Esophagus mucosa (tissue), 1 donor: ENCODE measurements at places on chromosomes 2 and 18. TPM values are rescaled to one million over a fixed set of nuclear protein-coding genes. Genes with fewer than 3 reads are reported as not detected.

DNA sequence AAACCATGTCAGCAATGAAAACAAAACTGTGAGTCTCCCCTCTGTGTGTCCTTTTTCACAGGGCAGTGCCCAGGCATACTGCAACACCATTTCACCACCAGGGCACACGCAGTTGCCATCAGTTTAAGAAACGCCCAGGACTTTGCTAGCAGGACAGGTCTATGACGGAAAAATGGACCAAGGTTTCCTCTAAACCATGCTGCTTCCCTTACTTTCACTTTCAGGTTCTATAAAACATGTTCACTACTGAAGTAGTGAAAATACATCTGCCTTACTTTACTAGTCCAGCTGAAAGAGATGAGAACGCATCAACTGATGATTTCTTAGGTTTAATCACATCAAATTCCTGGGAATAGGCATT is 110.5 kb downstream of the TCF4 start:
- ATAC-seq, result peak; percentile 81

DNA sequence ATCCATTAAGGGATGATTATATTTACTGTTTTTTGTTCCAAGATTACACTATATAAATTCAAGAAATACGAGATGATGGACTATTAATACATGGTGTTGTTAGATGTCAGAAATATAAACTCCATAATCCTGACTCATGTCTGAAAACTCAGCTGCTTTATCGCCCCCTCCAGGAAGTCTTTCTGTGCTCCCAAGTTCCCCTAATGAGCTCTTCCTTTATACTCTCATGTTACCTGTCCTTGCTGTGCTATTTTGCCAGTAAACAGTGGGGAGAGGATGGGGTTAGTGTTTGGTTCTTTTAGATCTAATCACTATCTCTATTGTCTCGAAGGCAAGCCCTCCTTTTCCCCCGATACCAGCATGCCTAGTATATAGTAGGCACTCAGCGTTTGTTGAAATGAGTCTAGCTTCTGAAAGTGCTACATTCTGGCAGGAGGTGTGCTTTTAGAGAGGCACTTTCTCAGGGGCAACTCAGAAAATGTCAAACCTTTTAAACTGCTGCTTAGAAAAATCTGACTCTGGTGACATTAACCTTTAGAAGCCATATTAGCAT is 21.4 kb upstream of the BARD1 start:
- no peak for ATAC-seq

DNA sequence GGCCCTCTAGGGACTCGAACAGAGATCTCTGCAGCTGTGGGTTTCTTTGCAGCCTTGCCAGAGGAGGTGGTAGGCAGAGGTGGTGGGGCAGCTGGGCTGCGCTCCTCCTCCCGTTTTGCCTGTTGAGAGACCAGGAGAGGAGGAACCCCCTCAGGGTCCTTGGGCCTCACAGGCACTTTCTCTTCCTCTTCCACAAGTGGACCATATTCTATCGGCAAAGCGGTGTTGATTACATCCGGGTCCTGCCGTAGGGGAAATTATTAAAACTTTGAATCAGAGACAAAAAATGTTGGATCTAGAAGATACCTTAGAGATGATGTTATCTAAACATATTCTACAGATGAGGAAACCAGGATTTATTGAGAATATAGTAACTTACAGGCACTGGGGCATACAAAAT is 78.5 kb downstream of the CLIP4 start:
- no peak for ATAC-seq

GRCh38 chr2:30293303-30293921 is 62.1 kb downstream of the LBH start:
- peak; percentile 28 for ATAC-seq

- ATAC-seq, result no peak
Observed at GRCh38 chr18:33562741-33563140, 15.3 kb upstream of the ASXL3 start.

DNA sequence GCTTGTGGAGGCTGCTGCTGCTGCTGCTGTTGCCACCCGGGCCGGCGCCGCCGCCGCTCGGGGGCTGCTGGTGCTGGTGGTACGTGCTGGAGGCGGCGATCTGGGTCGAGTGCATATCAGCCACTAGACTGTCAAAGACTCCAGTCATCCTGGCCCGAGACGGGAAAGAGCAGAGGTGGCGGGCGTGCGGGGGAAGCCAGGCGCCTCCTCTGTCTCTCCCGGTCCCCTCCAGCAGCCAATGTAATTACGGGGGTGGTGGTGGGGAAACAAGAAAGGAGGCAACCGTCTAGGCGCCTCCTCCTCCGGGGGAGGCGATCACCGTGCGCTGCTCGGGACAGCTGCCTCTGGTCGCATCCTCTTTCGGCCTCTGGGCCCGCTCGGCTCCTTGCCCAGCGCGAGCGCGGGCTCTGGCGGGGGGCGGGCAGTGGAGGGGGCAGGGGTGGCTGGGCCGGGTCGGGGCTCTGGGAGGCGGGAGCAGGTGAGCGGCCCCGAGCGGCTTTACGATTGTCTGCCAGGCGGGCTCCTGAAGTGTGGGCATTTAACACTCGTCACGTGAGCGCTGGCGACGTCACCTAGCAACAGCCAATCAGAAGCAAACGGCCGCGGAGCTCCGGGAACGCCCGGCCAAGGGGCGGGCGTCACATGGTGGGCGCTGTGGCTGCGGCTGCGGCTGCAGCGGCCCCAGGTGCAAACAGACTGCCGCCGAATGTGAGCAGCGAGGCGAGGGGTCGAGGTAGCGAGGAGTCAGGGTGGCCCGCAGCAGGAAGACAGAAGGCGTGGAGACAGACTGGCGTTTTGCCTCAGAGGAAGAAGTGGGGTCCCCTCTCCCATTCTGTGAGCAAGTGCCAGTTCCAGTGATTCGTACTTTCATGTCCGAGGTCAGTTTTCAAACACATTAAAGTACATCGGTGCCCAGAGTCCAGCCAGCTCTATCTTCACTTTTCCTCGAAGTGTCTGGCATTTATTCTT is at the start of gene DLX2:
TSS of gene DLX2 (minus strand) at position 510 of the 969 bp plus-strand sequence. CDS start at position 148, 362 bp downstream.
- peak; percentile 60 for ATAC-seq

GRCh38 chr2:211085056-211085680 is 528.8 kb downstream of the CPS1 start:
- ATAC-seq, result no peak

DNA sequence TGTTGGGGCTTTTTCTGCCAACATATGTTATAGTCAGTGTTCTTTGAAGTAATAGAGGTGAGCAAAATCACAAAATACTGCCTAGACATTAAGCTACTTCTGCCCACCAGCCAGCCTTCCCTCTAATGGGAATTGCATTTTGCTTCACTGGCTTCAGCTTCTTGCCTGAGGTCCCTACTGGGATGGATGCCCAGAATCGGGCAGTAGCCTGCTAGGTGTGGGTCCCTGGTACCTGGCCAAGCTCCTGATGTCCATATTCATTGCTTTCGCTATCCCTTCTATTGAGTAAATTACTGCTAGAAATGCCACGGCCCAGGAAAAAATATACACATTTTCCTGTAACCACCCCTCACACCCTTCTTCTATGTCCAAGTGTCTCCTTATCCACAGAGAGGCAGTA is 27.0 kb downstream of the CRYGD start:
- no peak for ATAC-seq

DNA sequence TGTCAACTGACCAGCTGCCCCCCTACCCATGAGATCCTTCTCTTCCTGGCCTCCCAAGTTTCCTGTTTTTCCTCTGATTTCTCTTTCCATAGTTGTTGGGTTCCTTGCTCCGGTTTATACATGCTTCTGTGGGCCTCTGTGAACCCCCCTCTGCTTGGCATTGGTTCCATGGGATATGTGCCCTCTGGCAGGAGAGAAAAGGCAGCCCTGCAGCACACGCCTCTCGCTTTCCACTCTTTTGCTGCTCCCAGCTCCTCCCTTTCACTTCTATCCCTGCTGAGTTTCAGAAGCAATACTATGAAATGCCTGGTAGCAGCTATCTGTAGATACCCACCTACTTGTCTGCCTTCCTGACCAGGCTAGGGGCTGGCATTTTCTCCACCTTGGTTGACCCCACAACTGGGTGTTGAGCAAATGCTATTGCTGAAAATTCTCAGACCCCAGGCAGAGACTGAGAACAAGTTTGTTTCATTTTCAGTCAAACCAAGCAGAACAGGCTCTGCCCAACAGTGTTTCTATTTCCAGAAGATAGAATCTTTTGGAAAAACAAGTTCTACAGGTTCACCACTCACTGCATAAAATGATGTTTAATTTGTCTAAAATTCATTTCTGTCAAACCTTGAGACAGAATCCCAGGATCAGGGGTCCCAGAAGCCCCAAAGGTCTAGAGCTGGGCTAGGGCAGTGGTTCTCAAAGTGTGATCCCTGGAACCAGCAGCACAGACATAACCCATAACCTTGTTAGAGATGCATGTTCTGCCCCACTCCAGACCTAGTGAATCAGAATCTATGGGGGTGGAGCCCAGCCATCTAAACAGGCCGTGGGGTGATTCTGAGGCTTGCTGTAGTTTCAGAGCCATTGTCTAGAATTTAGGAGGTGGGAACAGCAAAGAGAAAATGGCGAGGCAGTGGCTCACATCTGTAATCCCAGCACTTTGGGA is 13.4 kb downstream of the CAPG start:
- ATAC-seq, result peak; percentile 68

Gene REG3A
- not detected for total RNA-seq

DNA sequence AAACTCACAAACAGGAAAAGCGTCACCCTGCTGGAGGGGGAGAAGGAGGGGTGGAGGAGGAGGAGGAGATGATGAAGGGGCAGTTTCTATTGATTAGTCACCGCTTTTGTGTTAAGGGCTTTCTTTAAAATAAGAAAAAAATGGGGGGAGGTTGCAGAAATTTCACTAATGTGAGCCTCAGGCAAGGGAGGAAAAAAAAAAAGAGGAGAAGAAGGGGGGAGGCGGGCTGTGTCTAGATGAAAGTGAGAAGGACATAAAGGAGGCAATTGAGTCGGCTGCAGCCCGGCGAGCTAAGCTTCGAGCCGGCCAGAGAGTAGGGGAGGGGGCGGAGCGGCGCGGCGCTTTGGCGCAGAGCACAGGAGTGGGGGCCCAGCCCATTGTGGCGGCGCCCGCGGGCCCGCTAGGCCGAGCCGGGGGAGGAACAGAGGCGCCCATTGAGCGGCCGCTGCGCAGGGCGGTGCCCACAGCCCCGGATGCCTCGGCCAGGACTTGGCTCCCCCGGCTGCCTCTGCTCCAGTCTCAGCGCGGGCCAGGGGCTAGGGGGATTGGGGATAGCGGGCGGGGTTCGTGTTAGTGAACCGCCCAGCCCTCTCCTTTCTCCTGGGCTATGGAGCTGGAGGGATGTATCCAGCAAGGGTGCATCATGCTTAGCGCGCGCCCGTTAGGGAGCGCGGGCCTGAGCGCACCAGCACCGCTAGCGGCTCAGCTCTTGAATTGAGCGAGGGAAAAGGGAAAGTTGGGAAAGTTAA is 7.9 kb downstream of the PAX3 start:
- ATAC-seq, result no peak

DNA sequence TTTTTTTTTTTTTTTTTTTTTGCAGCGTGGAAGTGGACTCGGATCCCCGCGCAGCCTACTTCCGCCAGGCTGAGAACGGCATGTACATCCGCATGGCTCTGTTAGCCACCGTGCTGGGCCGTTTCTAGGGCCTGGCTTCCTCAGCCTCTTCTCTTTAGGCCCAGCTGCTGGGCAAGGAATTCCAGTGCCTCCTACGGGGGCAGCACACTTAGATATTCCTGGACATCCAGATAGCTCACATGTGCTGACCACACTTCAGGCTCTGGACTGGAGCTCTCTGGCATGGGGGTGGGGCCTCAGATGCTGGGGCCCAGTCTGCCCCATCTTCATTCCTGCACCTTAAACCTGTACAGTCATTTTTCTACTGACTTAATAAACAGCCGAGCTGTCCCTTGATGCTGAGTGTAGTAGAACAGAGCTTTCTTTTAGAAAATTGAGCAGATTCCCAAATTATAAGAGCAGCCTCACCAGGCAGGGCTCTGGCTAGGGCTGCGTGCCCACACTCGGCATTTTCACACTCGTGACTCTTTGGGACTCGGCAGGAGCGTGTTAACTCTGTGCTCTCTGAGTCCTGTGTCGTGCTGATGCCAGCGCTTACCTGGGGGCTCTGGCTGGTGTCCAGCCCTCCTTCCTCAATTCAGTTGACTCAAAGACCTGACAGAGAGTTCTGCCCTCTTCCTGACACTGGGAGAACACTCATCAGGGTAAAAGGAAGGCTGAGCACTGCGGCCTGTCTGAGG is 19.3 kb downstream of the SLC30A3 start:
- ATAC-seq, result no peak

Gene ZSWIM2
- total RNA-seq, result not detected

Gene LIMS3
- not detected for total RNA-seq

DNA sequence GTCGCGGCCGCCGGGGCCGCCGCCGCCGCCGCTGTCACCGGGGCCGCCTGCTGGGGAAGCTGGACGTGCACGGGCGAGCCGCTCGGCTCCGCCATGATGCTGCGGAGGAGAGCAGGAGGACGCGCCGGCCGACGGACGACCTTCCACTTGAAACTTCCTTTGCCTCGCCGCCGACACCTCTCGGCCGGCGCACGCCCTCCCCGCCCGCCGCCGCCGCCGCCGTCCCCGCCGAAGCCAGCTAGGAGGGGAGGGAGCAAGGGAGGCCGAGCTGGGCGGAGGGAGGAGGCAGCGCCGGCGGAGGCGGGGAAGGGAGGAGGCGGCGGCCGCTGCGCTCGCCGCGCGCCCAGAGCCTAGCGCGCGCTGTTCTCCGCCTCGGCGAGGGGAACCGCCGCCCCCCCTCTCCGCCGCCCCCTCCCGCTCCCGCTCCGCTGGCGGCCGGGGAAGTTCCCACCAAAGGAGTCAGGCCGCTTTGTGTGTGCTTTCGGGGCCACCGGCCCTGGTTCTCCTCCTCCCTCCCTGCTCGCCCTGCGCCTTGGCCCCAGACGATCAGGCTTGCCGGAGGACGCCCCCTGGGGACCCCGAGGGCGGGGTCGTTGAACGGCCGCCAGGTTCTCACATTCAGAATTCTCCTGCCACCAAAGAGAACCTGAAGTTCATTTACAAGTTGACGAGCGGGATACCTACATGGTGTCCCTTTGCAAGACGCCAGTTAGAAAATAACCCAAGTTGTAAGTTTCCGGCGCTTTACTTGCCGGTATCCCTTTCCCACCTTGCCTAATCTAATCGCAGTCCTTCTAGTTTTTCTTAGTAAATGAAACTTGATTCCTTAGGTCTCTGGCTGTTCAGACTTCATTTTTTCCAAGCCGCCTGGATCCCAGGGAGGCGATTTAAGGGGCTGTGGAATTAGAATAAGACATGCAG is at the start of gene STK39:
TSS of gene STK39 (minus strand) at position 255 of the 921 bp plus-strand sequence. CDS start at position 95, 160 bp downstream.
- ATAC-seq, result peak; percentile 75

DNA sequence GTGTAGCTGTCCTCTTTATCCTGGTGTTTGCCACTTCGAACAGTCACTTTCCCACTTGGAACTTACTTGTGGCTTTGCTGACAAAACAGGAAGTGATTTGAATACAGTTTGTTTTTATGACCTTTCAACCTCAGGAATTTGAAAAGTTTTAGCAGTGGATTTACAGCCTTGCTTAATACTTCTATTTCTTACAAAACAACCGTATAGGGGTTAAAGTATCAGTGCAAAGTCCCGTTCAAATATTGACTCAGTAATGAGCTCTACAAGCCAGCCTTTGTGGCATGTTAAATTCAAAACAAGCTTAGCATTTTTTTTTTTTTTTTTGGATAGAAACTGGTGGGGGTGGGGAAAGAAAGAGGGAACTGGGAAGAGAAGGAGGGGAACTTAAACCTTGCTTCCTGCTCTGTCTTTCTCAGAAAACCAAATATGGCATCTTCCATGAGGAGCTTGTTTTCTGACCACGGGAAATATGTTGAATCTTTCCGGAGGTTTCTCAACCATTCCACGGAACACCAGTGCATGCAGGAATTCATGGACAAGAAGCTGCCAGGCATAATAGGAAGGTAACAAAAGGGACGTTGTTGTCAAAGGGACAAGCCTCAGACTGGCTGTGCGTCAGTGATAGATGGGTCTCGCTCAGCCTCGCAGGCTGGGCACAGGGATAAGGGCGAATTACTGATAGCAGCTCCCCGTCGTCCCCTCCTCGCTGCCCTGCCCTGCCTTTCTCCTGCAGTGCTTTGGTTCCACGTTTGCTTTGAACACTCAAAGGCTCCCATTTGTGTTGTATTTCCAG is at the start of gene HNMT:
TSS of gene HNMT (plus strand) at position 408 of the 793 bp plus-strand sequence. CDS start at position 427, 19 bp downstream.
- peak; percentile 84 for ATAC-seq
